ENCODE measurements at places on chromosomes 16 and 17.

DNA sequence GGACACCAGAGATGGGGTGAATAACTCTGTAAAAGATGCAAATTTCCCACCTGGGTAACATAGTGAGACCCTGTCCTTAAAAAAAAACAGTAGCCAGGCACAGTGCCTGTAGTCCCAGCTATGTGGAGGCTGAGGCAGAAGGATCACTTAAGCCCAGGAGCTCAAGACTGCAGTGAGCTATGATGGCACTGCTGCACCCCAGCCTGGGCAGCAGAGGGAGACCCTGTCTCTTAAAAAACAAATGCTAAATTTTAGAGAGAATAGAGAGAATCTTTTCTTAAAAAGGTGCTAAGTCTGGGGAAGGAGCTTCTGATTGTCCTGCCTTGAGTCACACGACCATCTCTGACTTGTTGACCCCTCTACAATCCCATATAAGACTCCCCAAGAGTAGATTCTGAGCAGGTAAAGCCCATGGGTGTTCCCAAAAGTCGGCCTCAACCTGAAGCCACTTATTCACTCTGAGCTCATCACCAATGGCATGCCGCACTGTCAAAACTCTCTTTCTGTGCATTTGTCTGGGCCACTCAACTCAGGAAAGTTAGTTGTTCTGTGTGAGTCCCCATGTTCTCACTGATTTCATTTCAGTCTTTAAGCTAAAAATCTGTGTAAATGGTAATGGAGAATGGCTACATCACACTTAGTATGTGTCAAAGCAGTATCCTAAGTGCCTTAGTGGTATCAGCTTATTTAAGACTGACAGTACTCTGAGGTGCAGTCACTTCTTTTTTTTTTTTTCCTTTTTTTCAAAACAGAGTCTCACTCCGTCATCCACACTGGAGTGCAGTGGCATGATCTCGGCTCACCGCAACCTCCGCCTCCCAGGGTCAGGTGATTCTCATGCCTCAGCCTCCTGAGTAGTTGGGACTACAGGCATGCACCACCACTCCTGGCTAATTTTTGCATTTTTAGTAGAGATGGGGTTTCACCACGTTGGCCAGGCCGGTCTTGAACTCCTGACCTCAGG, 41.6 kb downstream of the PRKCB start:
- no peak for DNase-seq

GRCh38 chr17:4082136-4082924, 60.5 kb downstream of the ZZEF1 start:
- DNase-seq, result no peak

DNA sequence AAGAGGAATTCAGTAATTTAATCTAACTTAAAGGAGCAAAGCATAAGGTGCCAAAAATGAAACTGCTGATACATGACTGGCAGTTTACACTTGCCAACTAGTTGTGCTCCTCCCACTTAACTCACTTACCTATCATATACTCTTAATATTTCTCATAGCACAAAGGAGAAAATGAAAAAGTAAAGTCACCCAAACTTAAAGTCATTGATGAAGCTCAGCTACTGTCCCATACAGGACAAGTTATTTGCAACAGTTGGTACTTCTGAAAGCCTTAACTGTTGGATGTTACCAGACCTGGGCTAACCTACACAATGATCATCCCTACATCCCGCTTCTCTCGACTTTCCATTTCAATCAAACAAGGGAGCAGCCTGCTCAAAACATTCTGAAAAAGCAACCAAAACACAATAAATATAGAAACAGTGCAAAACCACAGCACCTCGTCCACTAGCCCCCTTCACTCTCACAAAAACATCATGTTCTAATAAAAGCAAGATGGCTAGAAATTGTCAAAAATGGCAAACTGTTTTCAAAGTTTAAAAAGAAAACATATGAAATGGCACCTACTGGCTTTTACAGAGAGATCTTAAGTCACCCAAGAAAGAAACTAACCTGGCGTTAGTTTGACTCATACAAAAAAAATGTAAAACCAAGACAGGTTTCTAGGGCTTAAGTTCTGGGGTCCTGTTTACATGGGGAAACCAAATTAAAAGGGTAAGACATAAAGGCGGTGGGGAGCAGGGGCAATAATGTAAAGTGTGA, 868 bp downstream of the MED13 start:
- no peak for DNase-seq

DNA sequence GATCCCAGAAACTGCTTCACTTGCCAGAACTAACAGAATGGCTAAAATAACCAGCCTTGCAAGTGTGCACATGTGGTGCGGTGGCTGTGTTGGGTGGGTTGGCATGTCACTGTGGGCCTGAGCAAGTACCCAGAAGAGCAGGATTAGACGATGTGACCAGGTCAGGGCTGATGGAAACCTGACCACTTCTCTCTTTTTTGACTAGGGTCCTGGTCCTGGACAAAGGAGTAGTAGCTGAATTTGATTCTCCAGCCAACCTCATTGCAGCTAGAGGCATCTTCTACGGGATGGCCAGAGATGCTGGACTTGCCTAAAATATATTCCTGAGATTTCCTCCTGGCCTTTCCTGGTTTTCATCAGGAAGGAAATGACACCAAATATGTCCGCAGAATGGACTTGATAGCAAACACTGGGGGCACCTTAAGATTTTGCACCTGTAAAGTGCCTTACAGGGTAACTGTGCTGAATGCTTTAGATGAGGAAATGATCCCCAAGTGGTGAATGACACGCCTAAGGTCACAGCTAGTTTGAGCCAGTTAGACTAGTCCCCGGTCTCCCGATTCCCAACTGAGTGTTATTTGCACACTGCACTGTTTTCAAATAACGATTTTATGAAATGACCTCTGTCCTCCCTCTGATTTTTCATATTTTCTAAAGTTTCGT, 16.7 kb downstream of the ANKRD40 start:
- DNase-seq, result no peak

DNA sequence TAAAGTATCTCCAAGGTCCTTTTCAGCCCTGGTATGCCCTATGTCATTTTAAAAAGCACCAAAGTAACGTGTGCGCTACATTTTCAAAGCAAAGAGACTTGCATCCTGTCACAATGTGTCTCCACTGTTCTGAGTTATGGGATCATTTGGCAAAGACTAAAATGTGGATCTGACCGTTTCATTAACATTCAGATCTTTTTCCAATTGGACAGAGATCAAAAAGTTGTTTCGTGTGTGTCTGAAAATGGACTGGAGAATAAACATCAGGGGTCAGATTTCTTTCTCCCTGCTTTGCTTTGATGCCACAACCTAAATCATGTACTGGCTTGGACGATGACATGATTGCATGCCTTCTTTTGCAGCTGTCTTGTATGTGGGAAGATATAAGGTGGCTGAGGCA, 136.0 kb upstream of the NOG start:
- DNase-seq, result no peak
